NCI-H2107 (cell line): ENCODE measurements at places on chromosomes 12 and 14.
A peak's percentile ranks its signal among the peaks of the same experiment; 100 is the strongest.

GRCh38 chr12:109722022-109722720 lies 8.5 kb downstream of the FAM222A start:
- no peak for DNase-seq

DNA sequence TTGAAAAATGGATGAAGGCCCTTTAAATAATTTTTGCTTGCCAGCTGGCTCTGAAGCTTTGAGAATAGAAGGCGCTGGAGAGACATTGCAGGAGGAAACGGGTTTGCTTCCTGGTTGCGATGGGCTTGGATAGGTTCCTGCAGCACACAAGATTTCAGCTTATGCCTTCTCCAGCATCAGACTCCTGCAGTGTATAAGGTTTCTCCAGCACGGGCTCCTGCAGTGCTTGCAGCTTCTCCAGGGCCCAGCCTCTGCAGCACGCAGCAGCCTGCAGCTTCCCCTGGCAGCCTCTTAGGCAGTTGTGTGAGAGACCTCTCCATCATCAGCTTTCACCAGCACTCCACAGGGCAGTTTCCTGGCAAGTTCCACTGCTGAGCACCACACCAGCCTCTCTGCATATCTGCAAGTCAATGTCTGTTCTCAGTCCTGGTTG lies 78.7 kb upstream of the ZDHHC17 start:
- DNase-seq, result peak; percentile 67

GRCh38 chr14:74418031-74418430 lies 8.0 kb downstream of the SYNDIG1L start:
- no peak for DNase-seq

DNA sequence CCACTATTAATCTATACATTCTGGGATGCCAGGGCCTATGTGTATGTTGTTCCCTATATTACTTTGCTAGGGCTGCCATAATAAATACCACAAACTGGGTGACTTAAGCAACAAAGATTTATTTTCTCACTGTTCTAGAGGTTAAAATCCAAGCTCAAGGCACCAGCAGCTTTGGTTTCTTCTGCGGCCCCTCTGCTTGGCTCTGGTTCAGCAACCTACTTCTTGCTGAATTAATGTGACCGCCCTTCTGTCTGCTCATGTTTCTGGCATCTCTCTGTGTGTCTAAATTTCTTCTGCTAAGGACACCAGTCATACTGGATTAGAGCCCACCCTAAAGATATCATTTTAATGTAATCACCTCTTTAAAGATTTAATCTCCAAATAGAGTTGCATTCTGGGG lies 84.7 kb downstream of the ZNF664 start:
- no peak for DNase-seq

DNA sequence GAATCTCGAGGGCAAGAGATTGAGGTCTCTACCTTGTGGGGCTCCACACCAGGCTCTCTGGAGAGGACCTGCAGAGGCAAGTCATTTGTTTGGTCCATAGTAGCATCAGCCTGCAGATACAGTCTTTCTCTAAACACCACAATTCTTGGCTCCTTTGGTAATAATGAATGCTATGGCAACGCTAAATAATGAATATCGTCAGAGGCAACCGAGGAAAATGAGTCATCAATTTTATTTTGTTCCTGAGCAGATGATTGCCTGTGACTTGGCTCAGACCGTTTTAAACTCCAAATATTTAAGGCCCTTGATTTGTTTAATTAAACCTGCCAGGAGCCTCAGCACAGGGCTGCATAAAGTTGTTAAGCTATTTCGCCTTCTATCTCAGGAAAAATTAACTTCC lies 924.1 kb upstream of the TMEM132C start:
- DNase-seq, result no peak

DNA sequence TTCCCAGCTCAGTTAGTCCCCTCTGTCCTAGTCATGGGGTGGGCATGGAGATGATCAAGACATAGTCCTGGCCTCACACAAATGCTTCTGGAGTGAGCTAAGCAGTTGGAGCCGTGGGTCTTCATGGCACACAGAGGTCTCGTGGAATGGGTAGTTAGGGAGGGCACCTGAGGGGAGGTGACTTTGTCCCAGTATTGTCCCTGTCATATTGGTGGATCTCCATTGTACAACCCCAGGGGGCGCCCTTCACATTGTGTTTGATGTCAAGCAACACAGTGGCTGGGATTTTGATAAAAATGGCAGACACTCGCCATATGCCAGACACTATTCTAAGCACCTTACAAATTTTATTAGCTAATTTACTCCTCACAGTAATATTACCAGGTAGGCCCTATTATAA lies 175.4 kb upstream of the LHX5 start:
- no peak for DNase-seq

DNA sequence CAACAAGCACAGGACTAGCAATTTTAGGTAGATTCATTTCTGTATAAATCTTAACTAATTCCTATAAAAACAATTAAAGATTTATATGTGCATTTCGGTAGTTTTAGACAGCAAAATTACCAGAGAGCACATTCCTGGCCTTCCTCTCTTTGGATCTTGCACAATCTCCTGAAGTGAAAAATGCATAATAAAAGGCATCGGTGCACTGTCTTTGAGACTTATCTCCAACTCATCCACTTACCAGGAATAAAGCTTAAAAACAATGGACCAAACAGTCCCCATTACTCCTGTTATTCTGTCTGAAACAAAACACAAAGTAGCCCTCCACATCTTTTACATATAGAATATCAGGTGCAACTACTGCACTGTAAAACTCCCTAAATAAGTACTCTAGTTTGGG lies 69.3 kb downstream of the HECTD1 start:
- DNase-seq, result no peak
